ENCODE measurements at places on chromosomes 5 and 9. TPM values are rescaled to one million over a fixed set of nuclear protein-coding genes. Genes with fewer than 3 reads are reported as not detected.
A peak's percentile ranks its signal among the peaks of the same experiment; 100 is the strongest.

DNA sequence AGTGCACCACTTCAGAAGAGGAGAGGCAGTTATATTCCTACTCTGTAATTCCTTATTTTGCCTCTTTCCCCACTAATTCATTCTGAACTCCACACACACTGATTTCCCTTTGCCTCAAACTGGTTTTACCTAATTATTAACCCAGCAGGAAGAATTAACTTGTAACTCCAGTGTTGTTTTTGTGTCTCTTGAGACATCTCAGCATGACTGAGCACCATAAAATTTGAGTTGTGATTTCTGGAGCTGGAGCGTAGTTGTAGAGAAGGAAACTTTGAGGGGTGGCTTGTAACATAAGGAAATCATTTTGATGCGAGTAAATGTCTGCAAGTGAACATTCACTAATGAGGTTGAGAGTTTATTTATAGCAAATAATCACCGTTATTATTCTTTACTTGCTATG is 265.2 kb downstream of the TMEM38B start:
- DNase-seq = no peak

The CCNO gene
- total RNA-seq = not detected

GRCh38 chr5:142621227-142621626 is 64.7 kb downstream of the FGF1 start:
- DNase-seq = no peak

- no peak for DNase-seq
These were observed 188.2 kb upstream of the SLC27A6 start for GRCh38 chr5:128777052-128777451.

GRCh38 chr5:171984748-171985419 is 21.6 kb downstream of the FBXW11 start:
- DNase-seq = no peak

DNA sequence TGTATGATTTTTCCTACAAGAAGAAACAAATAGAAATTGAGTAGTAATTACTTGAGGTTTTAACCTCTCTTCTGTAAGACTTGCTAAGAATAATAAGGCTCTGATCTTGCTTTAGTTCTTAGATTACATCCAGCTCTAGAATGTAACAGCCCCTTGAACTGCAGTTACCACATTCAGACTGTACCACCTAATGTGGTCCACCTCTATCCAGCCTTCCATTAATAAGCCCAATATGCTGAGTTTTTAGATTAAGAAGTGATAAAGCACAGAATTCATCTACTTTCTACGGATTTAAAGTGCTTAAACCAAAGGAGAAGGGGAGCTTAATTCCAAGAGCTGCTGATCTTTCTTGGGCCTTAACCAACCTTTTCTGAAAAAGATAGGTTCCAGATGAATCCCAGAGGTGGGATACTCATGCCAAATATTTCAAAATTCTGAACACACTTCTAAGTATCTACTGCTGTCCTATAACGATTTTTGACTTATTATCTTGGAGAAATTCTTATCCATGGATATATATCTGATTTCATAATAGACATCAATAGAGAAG is 131.5 kb downstream of the ZNF608 start:
- no peak for DNase-seq

The NSG2 gene
- not detected for total RNA-seq

- DNase-seq = peak; percentile 55
These were observed 2.8 kb downstream of the IL3 start for GRCh38 chr5:132063090-132063911.

DNA sequence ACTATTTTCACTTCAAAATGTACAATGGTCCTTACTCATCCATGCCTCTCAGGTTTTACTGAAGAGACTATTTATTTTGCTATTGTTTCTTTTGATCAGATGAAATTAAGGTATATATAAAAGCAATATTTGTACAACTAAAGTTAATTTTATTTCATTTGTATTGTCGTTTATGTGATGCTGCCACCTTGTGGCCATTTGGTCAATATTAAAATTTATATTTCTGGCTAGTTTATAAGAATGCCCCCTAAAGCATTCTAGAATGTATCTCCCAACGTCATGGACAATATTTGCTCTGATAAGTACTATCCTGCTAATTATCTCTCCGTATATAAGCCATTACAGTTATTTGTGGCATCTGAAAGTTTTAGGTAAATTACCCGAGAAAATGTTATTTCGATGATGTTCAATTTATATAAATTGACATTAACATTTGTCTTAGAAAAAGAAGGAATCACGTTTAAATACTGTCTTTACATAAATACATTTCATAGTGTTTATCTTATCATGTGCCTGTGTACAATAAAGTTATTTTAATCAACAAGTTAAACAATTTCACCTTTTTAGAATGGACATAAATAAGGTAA is 680.0 kb downstream of the TAF11L14 start:
- no peak for DNase-seq

DNA sequence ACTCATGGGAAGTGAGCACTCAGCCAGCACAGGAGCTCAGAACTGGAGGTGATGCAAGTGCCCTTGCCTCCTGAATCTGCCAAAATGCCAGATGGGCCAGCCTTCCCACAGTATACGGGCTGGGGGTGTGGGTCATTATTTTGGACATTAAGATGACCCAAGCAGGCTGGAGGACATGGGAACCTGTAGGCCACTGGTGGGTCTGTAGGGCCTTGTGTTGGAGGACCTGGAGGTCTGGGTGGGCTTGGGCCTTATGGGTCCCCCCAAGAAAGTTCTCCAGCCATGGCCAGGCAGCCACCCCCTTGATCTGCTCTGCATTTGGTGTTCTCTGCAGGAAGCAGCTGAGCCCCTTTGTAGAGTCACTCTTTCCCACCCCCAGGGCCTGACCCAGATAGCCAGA is 71.0 kb upstream of the ANGPTL2 start:
- DNase-seq = no peak

The SH2D3C gene
- 8.1 TPM for total RNA-seq

DNA sequence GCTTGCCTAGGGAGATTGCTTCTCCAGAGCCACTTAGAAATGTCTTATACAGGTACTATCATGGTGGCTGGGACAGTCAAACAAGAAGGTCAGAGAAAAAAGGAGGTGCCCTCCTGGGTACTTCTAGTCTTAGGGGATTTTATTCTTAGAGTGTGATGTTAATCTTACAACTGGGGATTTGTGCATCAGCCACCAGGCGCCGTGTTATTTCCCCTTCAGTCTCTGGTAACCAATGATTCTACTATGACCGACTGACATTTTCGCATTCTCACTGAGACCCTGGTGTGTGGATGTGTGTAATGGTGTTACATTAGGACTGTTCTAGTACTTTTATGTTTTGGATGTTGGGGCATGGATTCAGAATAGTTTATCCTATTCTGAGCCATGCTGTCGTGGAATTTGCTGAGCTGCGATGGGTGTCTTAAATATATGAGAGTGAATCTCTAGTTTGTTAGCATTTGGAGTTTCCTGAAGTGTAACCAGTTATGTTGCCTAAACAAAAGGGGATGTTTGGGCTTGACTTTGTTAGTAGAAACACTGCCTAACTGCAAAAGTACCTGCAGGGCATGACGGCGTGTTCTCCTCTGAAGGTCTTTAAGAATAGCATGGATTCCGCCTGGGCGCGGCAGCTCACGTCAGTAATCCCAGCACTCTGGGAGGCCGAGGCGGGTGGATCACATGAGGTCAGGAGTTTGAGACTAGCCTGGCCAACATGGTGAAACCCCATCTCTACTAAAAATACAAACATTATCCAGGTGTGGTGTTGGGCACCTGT is 175.2 kb upstream of the DAP start:
- DNase-seq = no peak

GRCh38 chr5:172849606-172850453 is 15.8 kb downstream of the ERGIC1 start:
- no peak for DNase-seq

DNA sequence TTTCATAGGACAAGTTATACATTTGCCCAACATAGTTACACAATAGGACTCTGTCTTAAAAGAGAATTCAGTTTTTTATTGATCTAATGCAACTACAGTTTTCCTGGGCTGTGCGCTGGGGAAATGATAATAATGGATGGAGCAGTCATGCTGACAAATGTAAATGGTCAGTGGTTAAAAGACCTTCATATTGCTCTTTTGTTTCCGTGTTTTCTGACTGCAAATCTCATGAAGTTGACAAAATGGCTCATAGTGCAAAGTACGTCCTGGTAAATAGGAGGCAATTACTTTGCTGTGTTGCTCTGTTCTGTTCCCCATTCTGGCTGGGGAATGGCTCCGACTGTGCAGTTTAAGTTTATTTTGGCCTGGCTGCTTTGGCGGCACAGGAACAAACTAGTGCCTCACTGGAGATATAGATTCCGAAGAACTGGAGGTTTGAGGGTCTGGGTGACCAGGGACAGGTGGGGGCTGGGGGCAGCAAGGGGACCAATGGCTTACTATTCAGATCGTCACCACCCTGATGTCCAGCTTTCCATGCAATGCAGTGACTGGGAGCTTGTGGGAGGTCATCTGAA is 54.3 kb downstream of the PTTG1 start:
- no peak for DNase-seq

DNA sequence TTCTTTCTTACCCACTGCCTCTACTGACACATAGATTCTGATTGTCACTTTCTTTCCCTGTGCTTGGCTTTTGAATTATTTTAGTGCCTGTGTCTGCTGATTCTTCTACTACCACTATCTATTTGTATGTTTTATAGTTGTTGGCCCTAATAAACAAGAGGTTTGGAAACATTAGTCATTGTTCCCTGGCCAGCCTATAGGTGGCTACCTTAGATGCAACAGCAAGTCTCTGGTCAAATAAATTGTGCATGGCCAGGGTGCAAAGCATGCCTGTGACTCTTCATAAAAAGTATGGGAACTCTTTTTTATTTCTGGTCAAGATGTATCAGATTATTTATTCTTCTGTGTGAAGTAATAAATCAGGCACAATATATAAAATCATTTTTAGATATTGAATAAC is 124.4 kb downstream of the PLK2 start:
- DNase-seq = no peak

DNA sequence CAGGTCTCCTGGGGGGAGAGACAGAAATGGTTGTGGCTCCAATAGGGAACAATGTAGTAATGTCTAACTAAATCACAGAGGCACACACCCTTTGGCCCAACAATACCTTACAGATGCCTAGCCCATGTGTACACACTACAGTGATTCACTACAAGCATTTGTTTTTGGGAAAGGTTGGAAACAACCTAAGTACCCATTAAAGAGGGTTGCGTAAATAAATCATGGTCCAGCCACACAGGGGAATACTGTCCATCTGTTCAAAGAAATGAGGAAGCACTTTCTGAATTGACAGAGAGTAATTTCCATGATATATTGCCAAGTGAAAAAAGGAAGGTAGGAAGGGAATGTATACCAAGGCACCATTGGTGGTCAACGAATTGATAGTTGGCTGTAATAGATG is 22.0 kb upstream of the GTF3C5 start:
- no peak for DNase-seq

DNA sequence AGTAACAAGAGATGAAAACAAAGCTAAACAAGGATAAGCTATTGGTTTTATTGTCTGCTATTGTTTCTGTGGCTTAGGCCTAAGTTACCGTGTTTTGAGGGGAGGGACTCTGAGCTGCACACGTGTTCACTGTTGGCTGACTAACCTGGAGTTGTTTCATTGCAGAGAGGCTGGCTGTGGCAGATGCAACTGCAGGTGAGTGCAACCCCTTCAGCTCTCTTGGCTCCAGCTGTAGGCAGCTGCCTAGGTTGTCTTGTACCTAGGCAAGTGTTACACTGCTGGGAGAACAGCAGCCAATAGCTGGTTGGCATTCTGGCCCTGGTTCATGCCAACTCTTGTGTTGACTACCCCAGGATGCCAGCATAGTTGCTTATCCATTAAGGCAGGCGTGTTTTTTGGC is 17.6 kb upstream of the MATR3 start:
- DNase-seq = no peak

The C5orf46 gene
- total RNA-seq = not detected

The SLC34A3 gene
- total RNA-seq = not detected

DNA sequence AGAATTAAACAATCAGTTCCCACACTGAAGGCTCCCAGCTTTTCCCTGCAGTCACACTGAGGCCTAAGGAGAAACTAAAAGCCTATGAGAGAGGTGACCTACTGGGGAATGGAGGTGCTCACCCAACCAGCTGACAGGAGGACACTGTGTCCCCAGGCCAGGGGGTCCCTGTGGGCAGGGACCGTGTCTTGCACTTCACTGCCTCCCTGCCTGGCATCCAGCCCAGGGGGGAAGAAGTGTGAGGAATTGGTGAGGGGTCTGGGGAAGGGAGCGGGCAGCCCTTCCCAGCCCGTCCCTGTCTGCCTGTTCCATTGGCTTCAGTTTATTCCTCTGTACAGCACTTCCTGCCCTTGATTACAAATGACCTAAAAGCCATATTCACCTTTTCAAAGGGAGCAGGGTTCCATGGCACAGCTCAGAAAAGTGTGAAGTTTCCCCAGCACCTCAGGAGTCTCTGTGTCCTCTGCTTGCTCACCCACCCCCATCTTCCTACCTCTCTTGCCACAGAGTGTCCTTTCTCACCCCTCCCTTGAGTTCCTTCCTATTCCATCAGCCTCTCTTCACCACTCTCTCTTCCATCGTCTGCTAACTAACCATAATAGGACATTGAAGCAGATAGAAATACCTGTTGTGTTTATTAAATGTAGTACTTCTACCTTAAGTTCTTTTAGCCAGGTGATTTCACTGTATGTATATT is 12.9 kb downstream of the OTULINL start:
- no peak for DNase-seq

GRCh38 chr5:83095957-83096539 is 18.7 kb downstream of the XRCC4 start:
- DNase-seq = no peak

GRCh38 chr9:129458663-129459546 is 162.0 kb downstream of the C9orf50 start:
- peak; percentile 34 for DNase-seq

The NR5A1 gene
- total RNA-seq = not detected

DNA sequence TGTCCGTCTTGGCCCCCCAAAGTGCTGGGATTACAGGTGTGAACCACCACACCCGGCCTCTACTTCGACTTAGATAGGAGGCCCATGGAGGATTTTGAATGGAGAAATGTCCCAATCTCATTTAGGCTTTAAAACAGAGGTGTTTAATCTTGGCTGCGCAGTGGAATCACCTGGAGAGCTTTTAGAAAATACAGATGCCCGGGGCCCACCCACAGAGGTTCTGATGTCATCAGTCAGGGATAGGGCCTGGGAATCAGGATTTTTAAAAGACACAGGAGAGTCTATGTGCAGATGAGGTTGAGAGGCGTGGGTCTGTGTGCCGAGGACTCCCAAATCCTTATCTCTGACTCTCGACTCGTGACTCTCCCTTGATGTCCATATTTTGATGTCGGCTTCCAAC is 124.0 kb upstream of the BOD1 start:
- DNase-seq = no peak

- no peak for DNase-seq
These were observed 94.8 kb downstream of the CTNND2 start for GRCh38 chr5:11809407-11809806.

DNA sequence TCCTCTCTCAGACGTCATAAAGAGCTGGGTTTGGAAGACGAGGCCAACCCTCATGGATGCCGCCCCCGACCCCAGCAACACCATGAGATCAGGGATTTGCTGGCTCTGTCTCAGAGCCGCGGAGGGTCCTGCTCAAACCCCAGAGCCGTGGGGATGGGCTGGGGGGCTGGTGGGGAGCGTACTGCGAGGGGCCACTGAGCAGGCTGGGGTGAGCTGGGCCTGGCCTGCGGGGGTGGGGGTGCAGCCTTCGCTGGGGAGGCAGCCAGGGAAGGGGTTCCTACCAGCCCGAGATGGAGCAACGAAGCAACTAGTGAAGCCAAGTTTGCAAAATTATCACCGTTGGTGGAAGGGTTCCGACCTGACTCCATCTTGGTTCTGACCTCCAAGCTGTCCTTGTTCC is 5.1 kb upstream of the SLC12A7 start:
- no peak for DNase-seq

The DMRT3 gene
- 0.29 TPM for total RNA-seq

The PCDHGA1 gene
- 0.70 TPM for total RNA-seq

- no peak for DNase-seq
These were observed 20.0 kb downstream of the PITX1 start for GRCh38 chr5:135013947-135014570.
